CD14-positive monocyte (primary cell): ENCODE measurements at places on chromosomes 7 and 10.

GRCh38 chr10:28959850-28960501, 282.7 kb downstream of the BAMBI start:
- no peaks in the 10 kb centered on the region for H3K4me1 ChIP-seq
- no peaks in the 10 kb centered on the region for H3K36me3 ChIP-seq
- no peaks in the 10 kb centered on the region for H3K27me3 ChIP-seq
- DNase-seq, result no peak

DNA sequence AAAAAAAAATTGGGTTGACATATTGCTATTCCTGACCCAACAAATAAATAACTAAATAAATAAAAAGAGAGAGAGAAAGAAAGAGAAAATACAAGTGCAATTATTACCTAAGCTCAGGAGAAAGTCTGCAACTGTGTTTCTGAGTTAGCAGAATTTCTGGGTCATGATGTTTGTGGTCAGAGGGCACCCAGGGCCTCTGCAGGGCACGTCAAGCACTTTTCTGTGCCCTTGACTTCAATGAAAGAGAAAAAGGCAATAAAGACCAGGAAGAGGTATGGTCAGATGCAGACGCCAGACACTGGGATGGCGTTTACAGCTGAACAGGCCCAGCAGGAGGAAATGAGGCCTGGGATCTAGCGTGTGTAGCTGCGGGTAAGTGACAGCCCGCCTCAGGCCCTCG, 160.9 kb upstream of the GDF10 start:
- no peaks in the 10 kb centered on the region for H3K36me3 ChIP-seq
- DNase-seq, result no peak
- H3K4me3 ChIP-seq, result no peak overlapping the region
- no peak overlapping the region for H3K27ac ChIP-seq

DNA sequence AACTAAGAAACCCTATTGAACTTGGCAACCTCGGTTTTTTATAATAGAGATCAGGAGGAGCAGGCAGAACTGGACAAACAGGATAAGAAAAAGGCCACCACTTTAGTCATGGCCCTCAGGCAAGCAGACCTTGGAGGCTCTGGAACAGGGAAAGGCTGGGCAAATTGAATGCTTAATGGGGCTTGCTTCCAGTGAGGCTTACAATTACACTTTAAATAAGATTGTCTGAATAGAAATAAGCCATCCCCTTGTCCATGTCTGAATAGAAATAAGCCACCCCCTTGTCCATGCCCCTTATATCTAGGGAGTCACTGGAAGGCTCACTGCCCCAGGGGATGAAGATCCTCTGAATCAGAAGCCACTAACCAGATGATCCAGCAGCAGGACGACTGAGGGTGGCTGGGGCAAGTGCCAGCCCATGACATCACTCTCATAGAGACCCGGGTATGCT, 40.6 kb downstream of the AKR1B15 start:
- H3K4me3 ChIP-seq, result no peak overlapping the region
- no peaks in the 10 kb centered on the region for H3K36me3 ChIP-seq

DNA sequence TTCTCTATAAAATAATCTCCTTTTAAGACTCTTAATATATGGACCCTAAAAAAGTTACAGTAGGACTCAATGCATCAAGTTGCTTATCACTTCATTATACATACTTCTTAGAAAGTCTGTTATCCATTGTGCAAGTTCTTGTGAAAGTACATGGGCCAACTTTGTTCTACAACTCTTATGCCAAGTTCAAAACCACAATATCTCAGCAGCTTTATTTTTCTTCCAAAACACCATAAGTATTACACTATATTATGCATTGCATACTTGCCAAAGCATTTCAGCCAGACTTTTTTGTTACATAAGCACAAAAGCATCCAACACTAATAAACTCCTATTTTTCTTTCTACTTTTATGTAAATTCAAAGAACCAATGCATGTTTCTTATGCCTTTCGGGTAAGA, 94.4 kb downstream of the AHR start:
- peaks cover 17% of the 10 kb centered on the region for H3K4me1 ChIP-seq
- no peak overlapping the region for H3K4me3 ChIP-seq
- H3K27me3 ChIP-seq, result no peaks in the 10 kb centered on the region
- H3K36me3 ChIP-seq, result no peaks in the 10 kb centered on the region

GRCh38 chr7:92155108-92155739, 20.9 kb upstream of the CYP51A1 start:
- no peaks in the 10 kb centered on the region for H3K27me3 ChIP-seq
- peak; percentile 34 for DNase-seq
- H3K4me3 ChIP-seq, result no peak overlapping the region

GRCh38 chr7:76310102-76310957, 7.9 kb downstream of the HSPB1 start:
- no peak for DNase-seq
- no peak overlapping the region for H3K4me3 ChIP-seq
- no peaks in the 10 kb centered on the region for H3K36me3 ChIP-seq
- H3K27me3 ChIP-seq, result no peaks in the 10 kb centered on the region
- peaks cover 3% of the 10 kb centered on the region for H3K4me1 ChIP-seq

- DNase-seq, result no peak
- H3K4me3 ChIP-seq, result no peak overlapping the region
- no peaks in the 10 kb centered on the region for H3K27me3 ChIP-seq
- H3K27ac ChIP-seq, result no peak overlapping the region
Observed at GRCh38 chr7:109062798-109063197, 493.1 kb downstream of the DNAJB9 start.

GRCh38 chr10:31353574-31353973, 34.6 kb downstream of the ZEB1 start:
- no peak for DNase-seq
- H3K4me3 ChIP-seq, result no peak overlapping the region
- H3K27ac ChIP-seq, result no peak overlapping the region
- no peaks in the 10 kb centered on the region for H3K4me1 ChIP-seq

- no peaks in the 10 kb centered on the region for H3K27me3 ChIP-seq
- H3K27ac ChIP-seq, result no peak overlapping the region
- no peak overlapping the region for H3K4me3 ChIP-seq
Observed at GRCh38 chr10:3960496-3960895, 175.5 kb upstream of the KLF6 start.

DNA sequence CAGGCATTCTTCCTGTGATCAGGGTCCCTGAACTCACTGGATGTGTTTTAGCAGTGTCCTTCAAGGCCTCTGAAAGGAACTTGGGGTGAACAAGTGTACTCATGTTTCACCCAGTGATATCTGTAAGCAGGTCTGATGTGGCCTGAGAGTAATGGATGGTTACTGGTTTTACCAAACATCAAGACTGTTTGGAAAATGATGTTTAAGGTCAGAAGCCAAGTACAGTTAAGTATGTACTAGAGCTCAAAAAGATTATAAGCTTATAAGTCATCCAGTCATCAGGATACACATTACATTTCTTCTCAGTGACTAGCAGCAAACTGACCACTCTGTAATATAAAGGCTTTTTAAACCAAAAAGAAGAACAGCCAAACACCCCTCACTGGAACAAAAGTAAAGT, 79.8 kb upstream of the PTN start:
- no peaks in the 10 kb centered on the region for H3K36me3 ChIP-seq
- H3K27me3 ChIP-seq, result no peaks in the 10 kb centered on the region
- no peak overlapping the region for H3K4me3 ChIP-seq
- H3K4me1 ChIP-seq, result no peaks in the 10 kb centered on the region

- no peaks in the 10 kb centered on the region for H3K4me1 ChIP-seq
- H3K4me3 ChIP-seq, result no peak overlapping the region
- no peak for DNase-seq
- H3K27me3 ChIP-seq, result no peaks in the 10 kb centered on the region
Observed at GRCh38 chr10:52807803-52808202, 35.2 kb upstream of the MBL2 start.

GRCh38 chr10:94002156-94002555, 8.4 kb downstream of the PLCE1 start:
- no peaks in the 10 kb centered on the region for H3K4me1 ChIP-seq
- DNase-seq, result no peak
- H3K27me3 ChIP-seq, result peaks cover 12% of the 10 kb centered on the region
- no peak overlapping the region for H3K4me3 ChIP-seq

- H3K27me3 ChIP-seq, result no peaks in the 10 kb centered on the region
- no peak overlapping the region for H3K4me3 ChIP-seq
- H3K27ac ChIP-seq, result peak overlapping the region; percentile 69
- H3K4me1 ChIP-seq, result peaks cover 33% of the 10 kb centered on the region
- H3K36me3 ChIP-seq, result no peaks in the 10 kb centered on the region
Observed at GRCh38 chr10:73916761-73917470, 6.0 kb downstream of the PLAU start.

DNA sequence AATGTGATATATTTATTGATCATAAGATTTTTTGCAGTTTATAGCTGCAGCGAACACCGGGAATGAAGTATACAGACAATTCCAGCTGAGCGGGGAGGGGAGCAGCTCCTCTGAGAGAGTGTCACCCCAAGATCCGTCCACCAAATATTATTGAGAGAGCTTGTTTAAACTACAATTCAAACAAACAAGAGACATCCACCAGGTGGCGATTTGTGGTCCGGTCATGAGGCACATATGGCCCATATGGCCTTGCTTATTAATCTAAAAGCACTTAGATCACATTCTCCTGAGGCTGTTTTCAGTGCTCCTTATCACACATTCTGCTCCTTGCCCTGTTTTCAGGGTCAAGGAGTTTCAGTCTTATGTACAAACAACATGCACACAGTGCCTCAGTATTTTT, 83.1 kb downstream of the THSD7A start:
- H3K36me3 ChIP-seq, result no peaks in the 10 kb centered on the region
- DNase-seq, result no peak
- no peaks in the 10 kb centered on the region for H3K4me1 ChIP-seq
- no peak overlapping the region for H3K4me3 ChIP-seq
- no peaks in the 10 kb centered on the region for H3K27me3 ChIP-seq

DNA sequence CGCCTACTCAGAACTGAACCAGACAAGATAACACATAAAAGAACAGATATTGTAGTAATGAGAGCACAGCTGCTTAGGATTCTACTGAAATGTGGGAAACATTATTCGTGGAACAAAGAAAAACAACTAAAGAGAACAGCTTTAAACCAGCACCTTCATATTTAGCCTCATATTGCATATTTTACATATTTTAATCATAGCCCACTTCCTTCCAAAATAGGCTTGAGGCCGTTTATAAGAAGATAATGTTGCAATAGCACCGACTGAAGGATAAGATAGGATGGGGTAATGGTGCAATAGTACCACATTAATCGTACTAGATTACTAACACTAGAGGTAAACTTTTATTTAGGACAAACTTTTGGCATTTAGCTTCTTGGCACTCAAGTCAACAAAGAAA, 71.3 kb downstream of the KCND2 start:
- no peaks in the 10 kb centered on the region for H3K4me1 ChIP-seq
- no peak for DNase-seq
- H3K4me3 ChIP-seq, result no peak overlapping the region
- H3K27ac ChIP-seq, result no peak overlapping the region
- no peaks in the 10 kb centered on the region for H3K27me3 ChIP-seq

- no peaks in the 10 kb centered on the region for H3K36me3 ChIP-seq
- peaks cover 9% of the 10 kb centered on the region for H3K4me1 ChIP-seq
- no peak overlapping the region for H3K4me3 ChIP-seq
- no peak overlapping the region for H3K27ac ChIP-seq
Observed at GRCh38 chr10:114499630-114500190, 95.4 kb upstream of the AFAP1L2 start.

GRCh38 chr7:120724448-120724847, 133.5 kb downstream of the TSPAN12 start:
- H3K4me1 ChIP-seq, result no peaks in the 10 kb centered on the region
- H3K27ac ChIP-seq, result no peak overlapping the region
- DNase-seq, result no peak
- H3K4me3 ChIP-seq, result no peak overlapping the region
- H3K27me3 ChIP-seq, result no peaks in the 10 kb centered on the region
- no peaks in the 10 kb centered on the region for H3K36me3 ChIP-seq

GRCh38 chr10:30813872-30814481, 184.4 kb upstream of the LYZL2 start:
- no peak overlapping the region for H3K27ac ChIP-seq
- DNase-seq, result no peak
- no peaks in the 10 kb centered on the region for H3K36me3 ChIP-seq
- H3K4me3 ChIP-seq, result no peak overlapping the region

GRCh38 chr10:85193796-85194195, 865.4 kb downstream of the CCSER2 start:
- H3K4me3 ChIP-seq, result no peak overlapping the region
- no peak overlapping the region for H3K27ac ChIP-seq
- H3K27me3 ChIP-seq, result no peaks in the 10 kb centered on the region

GRCh38 chr10:77801474-77802161, 124.9 kb downstream of the DLG5 start:
- no peaks in the 10 kb centered on the region for H3K27me3 ChIP-seq
- no peaks in the 10 kb centered on the region for H3K36me3 ChIP-seq
- DNase-seq, result no peak
- H3K4me1 ChIP-seq, result no peaks in the 10 kb centered on the region

DNA sequence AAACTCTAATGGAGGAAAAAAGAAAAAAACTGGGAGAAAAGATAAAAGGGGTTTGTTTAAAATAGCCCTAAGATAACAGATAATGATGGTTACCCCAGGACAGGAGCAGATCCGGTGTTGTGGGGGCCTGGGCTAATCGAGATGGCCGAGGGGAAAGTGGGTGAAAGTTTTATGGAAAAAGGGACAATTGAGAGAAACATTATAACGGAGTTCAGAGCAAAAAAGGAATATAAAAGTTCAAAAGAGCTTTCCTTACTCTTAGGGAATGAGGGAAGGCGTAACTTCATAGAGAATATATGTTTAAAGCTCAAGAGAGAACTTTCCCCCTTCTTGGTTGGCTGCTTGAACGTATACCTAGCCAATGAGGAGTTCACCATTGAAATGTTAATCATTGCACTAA, 131.4 kb downstream of the BAMBI start:
- H3K4me1 ChIP-seq, result peaks cover 25% of the 10 kb centered on the region
- no peak overlapping the region for H3K27ac ChIP-seq
- H3K4me3 ChIP-seq, result no peak overlapping the region
- H3K27me3 ChIP-seq, result peaks cover 2% of the 10 kb centered on the region
- H3K36me3 ChIP-seq, result no peaks in the 10 kb centered on the region

DNA sequence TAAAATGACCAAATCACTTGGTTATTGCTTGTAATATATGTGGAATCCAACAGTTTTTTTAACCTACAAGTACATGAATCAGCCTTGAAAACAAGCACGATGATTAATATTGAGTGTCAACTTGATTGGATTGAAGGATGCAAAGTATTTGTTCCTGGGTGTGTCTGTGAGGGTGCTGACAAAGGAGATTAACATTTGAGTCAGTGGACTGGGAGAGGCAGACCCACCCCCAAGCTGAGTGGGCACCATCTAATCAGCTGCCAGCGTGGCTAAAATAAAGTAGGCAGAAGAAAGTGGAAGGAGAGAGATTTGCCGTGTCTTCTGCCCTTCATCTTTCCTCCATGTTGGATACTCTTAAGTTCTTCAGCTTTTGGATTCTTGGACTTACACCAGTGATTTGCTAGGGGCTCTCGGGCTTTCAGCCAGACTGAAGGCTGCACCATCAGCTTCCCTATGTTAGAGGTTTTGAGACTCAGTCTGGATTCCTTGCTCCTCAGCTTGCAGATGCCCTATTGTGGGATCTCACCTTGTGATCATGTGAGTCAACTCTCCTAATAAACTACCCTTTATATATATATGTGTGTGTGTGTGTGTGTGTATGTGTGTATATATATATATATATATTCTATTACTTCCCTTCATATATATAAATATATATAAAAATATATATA, 118.4 kb upstream of the WDR11 start:
- no peak overlapping the region for H3K4me3 ChIP-seq
- no peaks in the 10 kb centered on the region for H3K4me1 ChIP-seq
- H3K27ac ChIP-seq, result no peak overlapping the region
- no peaks in the 10 kb centered on the region for H3K36me3 ChIP-seq
- no peak for DNase-seq
